NCI-H146 (cell line): ENCODE measurements at places on chromosomes 12 and 14.

- DNase-seq, result no peak
Observed at GRCh38 chr14:52266179-52266578, 1.3 kb upstream of the PTGDR start.

DNA sequence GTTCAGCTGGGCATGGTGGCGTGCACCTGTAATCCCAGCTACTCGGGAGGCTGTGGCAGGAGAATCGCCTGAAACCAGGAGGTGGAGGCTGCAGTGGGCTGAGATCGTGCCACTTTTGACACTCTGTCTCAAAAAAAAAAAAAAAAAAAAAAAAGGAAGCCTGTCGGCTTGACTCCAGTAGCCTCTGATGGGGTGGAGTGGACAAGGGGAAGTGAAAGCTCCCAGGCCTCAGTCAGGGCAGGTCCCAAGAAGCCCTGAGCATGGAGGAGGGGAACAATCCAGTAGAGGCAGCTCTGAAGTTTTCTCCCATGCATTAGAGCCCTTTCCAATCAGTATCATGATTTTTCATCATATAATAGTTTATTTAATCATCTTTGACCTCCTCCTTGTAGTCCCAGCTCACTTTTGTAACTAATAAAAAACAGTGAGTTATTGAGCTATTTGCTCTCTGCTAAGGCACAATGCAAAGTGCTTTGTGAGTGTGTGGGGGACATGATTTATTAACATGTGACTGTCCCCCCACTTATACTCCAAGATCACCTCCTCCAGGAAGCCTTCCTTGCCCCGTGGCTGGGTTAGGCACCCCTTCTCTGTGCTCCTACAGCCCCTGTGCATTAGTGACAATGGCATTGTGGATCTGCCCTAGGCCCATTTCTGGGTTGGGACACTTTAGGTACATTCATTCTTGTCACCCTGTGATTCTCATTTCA lies 4.7 kb upstream of the SSH1 start:
- no peak for DNase-seq

GRCh38 chr14:25044106-25044698 lies 5.7 kb downstream of the STXBP6 start:
- DNase-seq, result no peak

GRCh38 chr12:64669270-64669842 lies 59.1 kb downstream of the RASSF3 start:
- peak; percentile 64 for DNase-seq
